ENCODE measurements at places on chromosomes 11 and 22.

DNA sequence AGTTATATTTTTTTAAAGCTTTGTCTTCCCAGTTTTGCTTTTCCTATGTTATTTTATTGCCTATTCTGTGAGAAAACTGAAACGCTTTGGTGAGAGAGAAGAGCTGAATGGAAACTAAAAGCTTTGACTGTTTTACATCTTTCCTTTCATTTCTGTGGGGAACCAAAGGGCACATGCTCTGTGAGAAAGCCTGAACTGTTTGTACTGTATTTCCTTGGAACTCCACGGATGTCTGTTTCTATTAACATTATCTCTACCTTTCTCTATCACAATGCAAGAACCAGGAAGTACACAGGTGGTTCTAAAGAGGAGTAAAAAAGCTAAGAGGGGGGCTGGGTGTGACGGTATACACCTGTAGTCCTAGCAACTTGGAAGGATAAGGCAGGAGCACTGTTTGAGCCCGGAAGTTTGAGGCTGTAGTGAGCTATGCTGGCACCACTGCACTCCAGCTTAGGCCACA is 43.8 kb downstream of the CELF1 start:
- DNase-seq = no peak

DNA sequence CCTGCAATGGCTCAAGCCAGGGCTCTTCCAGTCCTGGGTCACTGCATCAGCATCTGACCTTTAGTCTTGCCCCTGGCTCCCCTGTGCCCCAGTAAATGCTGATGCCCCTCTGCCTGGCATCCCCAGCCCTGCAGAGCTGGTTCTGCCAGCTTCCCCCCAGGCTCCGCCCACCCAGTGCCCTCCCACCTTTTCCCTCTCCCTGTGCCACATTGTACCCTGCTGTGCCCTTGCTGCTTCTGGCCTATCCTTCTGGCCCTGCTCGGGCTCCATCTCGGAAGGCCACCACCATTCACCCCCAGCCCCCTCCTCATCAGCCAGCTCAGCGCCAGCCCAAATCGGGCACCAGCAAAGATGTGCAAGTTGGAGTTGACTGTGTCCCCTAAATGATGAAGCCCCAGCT is 7.4 kb downstream of the CAPN5 start:
- no peak for DNase-seq

GRCh38 chr22:30201945-30202344 is 44.6 kb downstream of the LIF start:
- DNase-seq = peak; percentile 83

- DNase-seq = no peak
These were observed 42.0 kb downstream of the ALG9 start for GRCh38 chr11:111829185-111829968.

- DNase-seq = no peak
These were observed 65.9 kb downstream of the BLID start for GRCh38 chr11:122050021-122050690.

- no peak for DNase-seq
These were observed 32.5 kb downstream of the AHNAK start for GRCh38 chr11:62514151-62514550.

- DNase-seq = peak; percentile 62
These were observed 26.5 kb upstream of the SOX6 start for GRCh38 chr11:16382638-16383380.

GRCh38 chr22:27561286-27561904 is 240.2 kb downstream of the MN1 start:
- DNase-seq = no peak

GRCh38 chr11:16936643-16937042 is 77.6 kb downstream of the PLEKHA7 start:
- DNase-seq = no peak

DNA sequence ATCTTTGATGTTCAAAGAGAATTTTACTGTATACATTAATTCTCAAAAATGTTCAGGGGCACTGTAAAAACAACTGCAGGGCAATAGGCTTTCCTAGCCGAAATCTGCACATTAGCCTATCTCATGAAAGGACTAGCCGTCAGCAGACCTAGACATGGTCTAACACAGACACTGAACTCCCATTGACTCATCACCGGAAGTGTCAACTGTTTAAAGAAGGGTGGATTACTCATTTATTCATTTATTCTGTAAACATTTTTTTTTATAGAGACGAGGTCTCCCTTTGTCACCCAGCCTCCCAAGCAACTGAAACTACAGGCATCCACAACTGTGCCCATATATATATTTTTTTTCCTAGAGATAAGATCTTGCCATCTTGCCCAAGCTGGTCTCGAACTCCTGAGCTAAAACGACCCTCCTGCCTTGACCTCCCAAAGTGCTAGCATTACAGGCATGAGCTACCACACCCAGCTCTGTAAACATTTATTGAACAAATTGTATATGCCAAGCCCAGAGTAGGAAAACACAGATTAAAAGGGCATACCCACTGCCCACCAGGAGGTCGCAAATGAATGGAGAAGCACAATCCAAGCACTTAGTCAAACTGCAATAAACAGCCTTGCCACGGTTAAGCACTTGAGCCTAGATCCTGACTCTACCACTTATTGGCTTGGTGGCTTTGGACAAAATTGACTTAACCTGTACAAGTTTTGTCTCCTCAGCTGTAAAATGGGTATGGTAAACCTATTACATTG is 26.6 kb downstream of the RAB30 start:
- DNase-seq = peak; percentile 44

- no peak for DNase-seq
These were observed 12.3 kb downstream of the LUZP2 start for GRCh38 chr11:24509114-24509513.

DNA sequence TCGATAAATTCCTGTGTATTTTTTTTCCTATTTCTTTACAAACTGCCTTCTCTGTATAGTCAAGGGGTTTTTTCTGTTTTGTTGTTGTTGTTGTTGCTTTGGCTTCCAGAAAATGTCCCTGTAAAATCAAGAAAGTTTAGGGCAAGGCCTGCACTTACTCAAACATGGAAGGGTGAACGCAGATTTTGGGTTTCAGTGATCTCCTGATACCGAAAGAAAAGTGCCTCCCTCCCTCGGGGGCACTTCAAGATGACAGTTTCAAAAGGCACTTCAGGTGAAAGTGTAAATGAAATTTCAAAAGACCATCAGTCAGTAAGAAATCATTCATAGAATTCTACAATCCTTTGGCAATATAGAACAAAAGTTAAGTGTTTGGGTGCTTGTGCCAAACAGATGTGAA is 43.4 kb upstream of the TMPRSS4 start:
- no peak for DNase-seq

DNA sequence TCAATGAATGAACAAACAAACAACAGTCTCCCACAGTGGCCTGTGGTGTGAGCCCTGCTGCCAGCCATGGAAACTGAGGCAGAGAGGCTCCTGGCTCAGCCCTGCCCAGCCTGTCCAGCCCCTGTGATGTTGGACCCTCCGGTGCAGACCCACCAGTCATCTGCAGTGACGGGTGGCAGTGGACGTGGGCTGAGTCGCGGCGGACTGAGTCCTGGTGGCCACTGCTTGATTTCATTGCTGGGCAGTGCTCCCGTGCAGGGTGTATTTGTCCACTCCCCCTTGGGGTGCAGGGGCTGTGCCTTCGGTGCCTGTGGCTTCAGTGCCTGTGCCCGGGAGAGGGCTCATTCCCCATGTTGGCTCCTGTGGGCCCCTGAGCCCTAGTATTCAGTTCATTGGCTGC is 31.9 kb upstream of the MUC5AC start:
- DNase-seq = no peak

GRCh38 chr11:1508986-1509385 is 22.4 kb upstream of the MOB2 start:
- DNase-seq = no peak

DNA sequence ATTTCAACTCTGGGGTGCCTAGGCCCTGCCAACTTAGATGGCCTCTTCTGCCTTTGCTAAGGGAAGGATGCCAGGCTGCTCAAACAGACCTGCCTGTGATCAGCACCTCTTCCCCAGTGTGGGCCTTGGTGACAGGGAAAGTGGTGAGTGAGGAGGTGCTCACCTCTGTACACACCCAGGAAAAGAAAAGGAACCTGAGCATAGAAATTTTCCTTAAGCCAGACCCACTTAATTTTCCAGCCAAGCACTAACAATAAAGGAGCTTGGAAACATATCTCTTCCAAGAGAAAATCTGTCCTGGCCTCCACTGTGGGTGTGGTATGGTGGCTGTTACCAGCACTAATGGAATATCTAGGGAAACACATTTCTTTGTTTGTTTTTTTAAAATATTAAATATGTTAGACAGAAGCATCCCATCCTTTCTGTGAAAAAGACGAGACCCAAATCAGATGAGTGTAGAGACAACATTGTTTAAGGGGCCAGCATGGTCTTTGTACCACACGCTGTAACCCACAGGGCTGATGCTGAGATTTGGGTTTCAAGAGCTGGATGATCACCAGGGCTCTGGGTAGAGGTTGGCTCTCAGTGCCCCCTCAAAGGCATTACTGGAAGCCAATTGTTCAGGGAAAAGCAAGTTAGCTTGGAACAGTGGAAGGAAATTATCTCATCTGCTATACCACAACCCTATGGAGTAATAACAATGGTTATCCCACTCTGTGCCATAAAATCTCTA is 472.2 kb downstream of the INSC start:
- no peak for DNase-seq

DNA sequence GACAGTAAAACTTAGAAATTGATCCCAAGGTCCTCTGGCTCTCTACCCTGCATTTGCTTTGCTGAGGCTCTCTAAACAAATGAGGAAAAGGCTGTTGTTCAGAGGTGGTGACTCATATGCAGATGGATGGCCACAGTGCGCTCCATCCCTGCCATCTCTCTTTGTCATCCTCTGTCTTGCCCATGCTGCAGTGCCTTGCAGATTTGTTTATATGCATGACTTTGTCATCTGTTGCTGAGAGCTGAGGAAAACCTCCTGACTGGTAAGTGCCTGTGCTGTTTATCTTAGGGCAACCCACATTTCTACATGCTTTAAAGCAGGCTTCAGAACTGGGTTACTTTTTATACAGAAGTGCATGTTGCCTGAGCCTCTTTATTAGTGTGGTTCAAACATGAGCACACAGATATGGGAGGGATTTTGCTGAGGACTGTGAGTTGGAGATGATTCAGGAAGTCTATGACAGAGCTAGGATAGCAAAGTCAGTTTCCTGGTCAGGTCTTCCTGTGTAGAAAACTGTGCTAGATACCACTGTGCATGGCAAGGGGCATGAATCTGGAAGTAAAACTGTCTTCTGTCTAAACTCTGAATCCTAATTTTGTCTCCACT is 57.4 kb downstream of the JAM3 start:
- peak; percentile 94 for DNase-seq

DNA sequence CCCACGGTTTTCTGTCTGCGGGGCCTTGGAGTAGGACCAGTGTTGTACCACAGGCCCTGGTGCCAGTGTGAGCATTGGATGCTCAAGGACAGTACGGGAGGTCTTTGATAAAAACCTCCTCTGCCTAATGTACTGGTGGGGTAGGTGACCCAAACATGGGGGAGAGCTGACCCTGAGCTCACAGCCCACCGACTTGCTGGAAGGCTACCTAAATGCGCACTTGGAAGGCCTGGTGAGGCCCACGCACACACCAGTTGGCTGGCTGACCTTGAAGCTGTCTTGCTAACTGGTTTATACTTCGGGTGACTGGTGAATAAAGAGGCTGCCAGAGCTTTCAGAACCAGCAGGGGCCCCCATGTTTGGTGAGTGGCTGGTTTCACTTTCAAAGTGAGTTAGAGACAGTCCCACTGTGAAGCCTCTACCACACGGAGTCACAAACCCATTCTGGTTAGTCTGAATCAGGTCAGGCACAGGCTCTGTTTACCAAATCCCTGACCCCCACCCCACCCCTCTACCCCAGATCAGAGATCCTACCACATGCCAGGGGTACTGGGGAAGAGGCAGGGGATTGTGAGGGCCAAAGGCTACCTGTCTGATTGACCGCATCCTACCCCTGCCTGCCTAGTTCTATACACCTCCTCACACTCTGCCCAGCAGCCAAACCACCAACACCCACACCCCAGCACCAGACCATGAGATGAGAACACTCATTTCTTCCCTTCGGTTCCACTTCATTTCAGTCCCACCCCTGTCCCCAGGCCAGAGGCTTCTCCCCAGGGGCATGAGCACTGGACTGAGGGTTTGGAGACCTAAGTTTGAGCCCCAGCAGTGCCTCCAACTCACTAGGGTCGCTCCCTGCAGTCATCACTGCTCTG is 12.7 kb upstream of the IL2RB start:
- no peak for DNase-seq

GRCh38 chr11:12417691-12418611 is 40.6 kb downstream of the PARVA start:
- peak; percentile 82 for DNase-seq

DNA sequence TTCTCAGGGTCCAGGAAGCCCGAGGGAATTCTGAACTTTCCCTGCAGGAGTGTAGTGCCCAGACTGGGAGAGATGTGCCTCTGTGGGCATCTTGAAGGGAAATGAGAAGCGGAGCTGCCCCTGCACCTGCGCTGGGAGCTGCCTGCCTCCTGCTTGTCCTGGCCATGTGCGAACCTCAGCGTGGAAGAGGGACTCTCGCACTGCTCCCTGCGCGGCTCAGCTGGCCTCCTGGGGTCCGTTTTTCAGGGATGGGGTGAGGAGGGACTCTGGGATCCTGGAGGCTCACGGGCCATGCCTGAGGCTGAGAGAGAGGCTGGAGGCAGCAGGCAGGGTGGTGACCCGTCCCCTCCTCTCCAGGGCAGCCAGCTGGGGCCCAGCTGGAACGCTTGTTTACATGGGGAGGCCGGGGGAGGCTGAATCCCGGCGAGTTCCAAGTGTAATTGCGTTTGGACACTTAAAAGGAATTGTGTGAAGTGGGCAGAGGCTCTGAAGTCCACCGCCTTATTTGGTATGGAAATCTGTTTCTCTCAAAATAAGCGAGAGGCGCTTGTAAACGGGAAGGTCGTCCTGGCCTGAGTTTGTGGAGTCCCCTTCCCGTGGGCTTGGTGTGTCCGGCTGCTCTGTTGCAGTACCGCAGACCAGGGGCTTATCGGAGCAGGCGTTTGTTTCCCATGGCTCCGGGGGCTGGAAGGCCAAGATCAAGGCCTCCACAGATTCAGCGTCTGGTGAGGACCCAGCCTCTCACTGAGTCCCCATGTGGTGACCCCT is 1.2 kb upstream of the MRGPRF start:
- no peak for DNase-seq

DNA sequence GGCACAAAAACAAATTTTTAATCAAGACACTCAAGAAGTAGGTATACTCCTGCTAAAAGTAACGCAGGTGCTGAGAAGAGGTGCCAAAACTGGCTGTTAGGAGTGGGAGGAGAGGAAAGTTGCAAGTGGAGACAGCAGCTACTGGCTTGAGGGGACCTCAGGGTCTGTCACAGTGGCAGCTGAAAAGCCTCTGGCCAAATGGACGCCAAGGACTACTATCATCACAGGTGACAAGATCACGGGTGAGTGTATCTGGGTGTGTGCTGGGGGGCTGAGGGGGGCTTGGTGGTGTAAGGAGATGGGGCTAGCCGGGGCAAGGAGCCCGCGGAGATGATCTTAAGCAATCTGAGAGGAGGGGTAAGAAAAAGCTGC is 687 bp downstream of the ZNF202 start:
- DNase-seq = no peak

GRCh38 chr11:665704-666281 is 28.7 kb downstream of the DRD4 start:
- peak; percentile 91 for DNase-seq

GRCh38 chr22:45424241-45424731 is 10.8 kb downstream of the RIBC2 start:
- DNase-seq = no peak

Data from foreskin fibroblast (primary cell).